ENCODE measurements at places on chromosomes 6 and 20.

DNA sequence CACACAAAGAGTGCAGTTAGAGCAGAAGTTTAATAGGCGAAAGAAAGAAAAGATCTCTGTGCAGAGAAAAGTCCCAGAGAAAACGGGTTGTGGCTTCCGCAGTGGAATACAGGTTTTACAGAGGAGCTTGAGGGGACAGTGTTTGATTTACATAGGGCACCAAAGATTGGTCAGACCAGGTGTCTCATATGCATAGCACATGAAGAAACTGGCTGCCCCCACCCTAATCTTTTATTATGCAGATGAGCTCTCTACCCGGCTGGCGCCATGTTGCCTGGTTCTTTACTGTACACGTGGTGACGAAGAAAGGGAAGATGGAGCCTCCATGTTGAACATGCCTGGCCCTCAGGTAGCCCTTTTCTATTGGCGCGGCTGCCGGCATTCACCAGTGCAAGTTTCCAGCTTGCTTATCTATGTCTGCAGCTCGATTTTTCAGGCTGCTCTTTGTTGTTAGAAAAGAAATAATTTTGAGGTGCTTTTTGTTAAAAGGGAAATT lies 47.4 kb downstream of the SLC35B3 start:
- DNase-seq: no peak

GRCh38 chr20:35271904-35272303 lies 6.0 kb downstream of the MMP24OS start:
- DNase-seq: no peak

GRCh38 chr6:51949526-51949925 lies 137.9 kb downstream of the PKHD1 start:
- DNase-seq: no peak

DNA sequence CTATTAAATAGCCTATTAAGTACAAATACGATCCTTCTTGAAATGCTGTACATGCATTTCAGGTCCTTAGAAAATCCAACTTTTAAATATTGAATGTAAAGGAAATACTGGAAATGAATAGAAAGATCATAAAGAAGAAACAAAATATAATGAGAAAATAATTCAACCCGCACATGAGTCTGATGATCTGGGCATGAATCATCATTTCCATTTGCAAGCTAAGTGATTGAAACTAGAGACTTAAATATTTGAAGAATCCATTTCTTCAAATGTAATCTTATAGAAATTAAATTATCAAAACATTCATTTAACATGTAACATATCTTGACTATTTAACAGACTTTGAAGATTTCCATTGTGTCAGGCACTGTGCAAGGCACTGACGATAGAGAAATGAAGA lies 977.0 kb downstream of the TFAP2A start:
- no peak for DNase-seq

- DNase-seq: no peak
Observed at GRCh38 chr6:85065831-85066230, 301.4 kb upstream of the TBX18 start.

DNA sequence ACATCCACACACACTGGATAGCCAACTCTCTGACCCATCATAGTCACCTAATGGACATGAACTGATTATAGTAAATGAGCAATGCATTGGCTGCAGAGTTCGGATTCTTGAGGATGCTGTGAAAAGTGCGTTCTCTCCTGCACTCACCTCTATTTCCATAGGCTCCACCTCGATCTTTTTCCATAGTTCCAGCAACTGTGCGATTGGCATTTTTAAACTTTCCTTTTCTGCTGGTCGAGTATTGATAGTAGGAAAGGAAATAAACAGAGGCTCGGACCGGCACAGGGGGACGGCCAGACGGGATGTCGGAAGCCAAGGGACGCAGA lies 94.4 kb downstream of the RNASET2 start:
- no peak for DNase-seq
